ENCODE measurements at places on chromosomes 4 and X.
A peak's percentile ranks its signal among the peaks of the same experiment; 100 is the strongest.

DNA sequence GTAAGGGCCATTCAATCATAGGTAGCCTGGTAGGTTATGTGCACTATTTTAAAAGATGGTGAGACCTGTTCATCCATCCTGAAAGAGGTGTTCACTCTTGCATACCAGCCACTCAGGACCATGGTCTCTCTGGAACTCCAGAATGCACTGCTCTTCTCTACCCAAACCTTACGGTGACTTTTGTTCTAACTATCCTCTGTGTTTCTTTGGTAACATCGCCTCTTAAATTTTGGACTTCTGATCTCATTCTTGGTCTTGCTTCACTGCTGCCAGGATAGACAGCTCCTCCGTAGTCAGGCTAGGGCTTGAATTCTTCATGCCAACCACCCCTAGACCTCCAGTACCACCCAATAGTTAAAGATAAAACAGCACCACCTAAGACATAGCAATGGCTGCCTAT is 346.3 kb upstream of the GALNT7 start:
- no peak for DNase-seq

GRCh38 chr4:67436742-67437141 is 108.6 kb downstream of the CENPC start:
- peak; percentile 8 for DNase-seq

DNA sequence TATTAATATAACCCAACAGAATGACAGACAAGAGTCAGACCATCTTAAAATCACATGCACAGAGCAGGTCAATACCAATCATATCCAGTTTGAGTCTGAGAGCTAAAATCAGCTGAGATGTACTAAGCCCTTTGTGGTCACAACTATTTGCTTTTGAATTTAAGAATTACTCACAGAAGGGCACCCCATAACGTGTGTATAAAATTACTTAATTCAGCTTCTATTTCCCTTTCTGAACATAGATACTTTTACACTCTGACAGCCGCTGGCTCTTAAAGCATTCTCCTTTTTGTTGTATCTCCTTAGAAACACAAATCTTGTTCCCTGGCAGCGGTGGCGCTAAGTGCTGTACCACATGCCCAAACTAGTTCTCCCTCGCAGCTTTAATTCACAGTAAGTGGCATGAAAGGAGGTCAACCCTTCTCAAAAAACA is 14.8 kb upstream of the PPARGC1A start:
- DNase-seq = no peak

DNA sequence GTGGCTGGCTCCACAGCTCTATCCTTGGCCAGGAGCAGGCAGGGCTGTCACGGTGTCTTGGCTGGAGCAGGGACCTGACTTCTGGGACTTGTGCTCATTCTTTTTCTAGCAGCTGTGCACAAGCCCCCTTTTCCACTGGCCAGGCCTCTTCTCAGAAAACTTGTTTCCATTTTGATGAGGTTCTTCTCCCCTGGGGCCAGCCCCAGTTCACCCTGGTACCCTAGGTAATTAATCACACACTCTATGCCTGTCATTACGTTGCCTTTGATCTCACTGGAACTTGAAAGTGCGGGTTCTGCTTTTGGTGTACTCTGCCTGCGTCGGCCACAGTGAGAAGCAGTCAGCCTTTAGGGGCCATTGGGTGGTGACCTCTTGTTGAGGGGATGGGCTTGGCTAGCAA is 26.6 kb downstream of the DRD5 start:
- peak; percentile 39 for DNase-seq

- no peak for DNase-seq
Measured at GRCh38 chrX:1601768-1602085, 10.3 kb downstream of the AKAP17A start.

GRCh38 chrX:130984782-130985181 is 73.4 kb upstream of the ARHGAP36 start:
- DNase-seq = no peak

All from GM12878 (cell line).